NCI-H1436 treated with DMSO at 0.1 percent for 48 hours (cell line): ENCODE measurements at places on chromosomes 2 and 18.

DNA sequence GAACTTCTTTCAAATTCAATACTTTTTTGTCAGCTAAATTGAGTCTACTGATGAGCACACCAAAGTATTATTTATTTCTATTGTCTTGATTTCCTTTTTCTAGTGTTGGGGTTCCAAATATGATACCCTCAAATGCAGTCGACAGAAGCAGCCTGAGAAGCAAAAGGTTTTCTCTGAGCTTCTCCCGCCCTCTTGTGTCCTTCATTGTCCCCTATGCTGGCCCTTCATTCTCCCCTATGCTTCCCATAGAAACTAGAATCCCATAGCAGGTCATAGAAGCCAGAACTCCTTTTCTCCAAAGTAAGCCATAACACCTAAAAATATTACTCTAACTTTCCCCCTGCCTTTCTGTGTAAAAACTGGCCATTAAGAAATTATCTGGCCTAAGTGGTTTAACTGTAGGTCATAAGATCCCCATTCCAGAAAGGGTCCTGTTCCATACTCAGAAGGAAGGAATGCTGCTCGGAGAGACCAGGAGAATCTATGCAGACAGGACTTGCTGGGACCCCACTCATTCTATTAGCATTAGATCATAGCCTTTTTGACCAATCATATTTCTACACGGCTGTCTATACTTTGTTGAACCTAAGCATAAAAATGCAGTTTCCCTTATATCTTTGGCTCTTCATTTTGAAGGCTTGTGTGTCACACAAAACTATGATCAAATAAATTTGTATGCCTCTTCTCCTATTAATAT is 764.6 kb upstream of the PKDCC start:
- no peak for DNase-seq

DNA sequence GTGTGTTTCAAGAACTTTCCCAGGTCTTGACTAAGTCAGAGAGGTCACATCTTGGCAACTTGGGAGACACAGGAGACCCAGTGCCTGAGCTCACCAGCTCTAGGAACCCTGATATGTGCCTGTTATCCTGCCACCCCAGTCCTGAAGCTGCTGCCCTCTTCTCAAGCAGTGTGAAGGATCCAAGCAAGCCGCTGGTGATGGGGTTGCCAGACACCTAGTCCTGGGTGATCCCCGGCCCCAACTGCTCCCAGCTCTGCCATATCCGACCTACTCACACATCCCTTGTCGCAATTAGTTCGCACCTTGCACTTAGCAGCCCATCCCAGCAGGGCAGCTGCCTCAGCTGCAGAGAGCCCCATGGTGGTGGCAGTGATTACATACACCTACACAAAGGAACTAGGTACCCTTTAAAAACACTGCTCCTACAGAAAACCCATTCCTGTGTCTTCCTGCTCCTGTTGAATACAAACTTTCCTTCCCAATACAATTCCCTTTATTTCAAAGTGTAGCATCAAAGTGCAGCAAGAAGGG is 247.2 kb upstream of the RAB12 start:
- no peak for DNase-seq

DNA sequence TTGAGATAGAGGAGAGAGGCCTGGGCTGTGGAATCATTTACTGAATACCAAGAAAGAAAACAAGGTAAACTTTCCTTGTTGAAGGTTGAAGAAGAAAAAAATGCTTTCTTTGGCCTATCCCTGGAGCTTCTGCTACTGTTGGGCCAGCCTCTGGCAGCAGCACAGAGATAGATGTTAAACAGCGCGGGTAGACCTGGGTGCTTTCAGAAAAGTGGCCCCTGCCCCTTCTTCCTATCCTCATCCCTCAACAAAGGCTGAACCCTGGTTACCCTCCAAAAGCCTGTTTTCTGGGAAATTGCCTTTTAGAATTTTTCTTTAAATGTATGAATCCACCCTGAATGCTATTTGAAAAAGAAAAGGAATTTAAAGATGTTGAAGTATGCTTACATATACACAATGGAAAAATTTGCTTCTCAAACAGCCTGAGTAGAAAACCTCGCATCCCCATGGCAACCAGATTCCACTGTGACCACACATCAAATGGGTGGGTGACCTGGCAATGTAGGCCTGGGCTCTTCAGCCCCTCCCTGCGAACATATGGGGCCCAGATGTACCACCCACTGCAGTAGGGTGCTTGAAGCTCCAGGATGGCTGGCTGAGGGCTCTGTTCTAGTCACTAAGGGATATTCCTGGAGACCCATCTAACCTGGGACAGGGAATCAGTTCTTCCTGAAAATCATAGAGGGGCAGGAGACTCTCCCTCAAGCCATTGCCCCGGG is 23.4 kb upstream of the CHRNA1 start:
- DNase-seq = no peak

DNA sequence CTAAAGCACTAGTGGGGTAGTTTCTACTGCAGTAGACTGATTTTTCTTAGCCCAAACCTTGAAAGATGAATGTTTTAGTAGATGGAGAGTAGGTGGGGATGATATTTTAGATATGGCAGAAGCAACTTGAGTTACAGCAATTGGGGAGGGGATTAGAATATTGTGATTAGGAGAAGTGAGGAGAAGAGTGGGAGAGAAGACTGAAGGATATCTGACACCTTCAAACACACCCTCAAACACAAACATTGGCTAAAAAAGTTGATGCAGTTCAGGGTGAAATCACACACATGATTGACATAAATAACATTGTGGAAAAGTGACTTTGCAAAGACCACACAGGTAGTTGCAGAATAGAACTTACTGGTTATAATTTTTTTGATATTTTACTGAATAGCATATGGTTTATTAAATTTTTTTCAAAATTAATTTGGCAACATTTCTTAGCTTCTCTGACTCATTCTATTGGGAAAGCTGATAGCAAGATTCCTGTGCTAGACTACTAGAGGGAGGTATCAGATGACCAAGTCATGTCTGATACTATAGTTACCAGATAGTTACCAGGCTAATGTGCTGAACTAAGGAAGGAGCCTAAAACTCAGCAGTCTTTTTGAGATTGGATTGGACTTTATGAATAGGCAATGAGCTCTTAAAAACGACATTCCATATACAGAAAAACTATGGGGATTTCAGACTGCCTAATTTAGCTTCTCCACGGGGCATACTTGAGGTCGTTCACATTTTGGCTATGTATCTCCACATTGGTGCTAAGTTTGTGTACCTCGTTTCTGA is 73.0 kb downstream of the ACTR3 start:
- no peak for DNase-seq

DNA sequence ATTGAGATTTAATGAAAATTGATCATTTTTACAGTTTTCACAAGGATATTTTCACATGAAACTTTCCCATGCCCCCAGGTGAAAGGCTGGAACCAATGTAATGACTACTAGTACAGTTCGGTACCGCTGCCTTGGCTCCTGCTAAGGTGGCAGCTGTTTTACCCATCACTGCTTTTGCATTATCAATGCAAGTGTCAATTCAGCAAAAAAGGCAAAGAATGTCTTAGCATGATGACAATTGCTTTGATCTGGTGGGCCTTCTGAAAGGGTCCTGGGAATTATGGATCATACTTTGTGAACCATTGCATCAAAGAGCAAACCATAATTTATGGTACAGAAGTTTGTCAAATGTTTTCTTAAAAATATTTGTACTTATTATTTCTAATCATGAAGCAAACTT is 107.2 kb downstream of the KYNU start:
- DNase-seq = no peak

DNA sequence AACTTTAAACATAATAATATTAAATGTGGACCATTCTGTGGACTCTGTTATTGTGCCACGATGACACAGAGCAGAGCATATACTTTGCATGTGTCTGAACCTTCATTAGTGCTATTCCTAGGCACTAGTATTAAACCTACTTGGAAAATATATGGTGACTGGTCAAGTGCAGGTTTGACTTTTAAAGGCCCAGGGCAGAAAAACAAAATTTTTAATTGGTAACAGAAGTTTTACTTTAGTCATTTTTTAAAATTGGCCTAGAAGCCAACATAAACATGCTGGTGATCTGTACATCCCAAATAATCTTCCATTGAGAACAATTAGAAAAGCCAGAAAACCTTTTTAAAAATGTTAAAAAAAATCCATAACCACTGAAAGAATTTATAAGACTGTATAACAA is 16.6 kb downstream of the LDAH start:
- no peak for DNase-seq

GRCh38 chr2:79920512-79921076 is 384.0 kb downstream of the LRRTM1 start:
- no peak for DNase-seq

DNA sequence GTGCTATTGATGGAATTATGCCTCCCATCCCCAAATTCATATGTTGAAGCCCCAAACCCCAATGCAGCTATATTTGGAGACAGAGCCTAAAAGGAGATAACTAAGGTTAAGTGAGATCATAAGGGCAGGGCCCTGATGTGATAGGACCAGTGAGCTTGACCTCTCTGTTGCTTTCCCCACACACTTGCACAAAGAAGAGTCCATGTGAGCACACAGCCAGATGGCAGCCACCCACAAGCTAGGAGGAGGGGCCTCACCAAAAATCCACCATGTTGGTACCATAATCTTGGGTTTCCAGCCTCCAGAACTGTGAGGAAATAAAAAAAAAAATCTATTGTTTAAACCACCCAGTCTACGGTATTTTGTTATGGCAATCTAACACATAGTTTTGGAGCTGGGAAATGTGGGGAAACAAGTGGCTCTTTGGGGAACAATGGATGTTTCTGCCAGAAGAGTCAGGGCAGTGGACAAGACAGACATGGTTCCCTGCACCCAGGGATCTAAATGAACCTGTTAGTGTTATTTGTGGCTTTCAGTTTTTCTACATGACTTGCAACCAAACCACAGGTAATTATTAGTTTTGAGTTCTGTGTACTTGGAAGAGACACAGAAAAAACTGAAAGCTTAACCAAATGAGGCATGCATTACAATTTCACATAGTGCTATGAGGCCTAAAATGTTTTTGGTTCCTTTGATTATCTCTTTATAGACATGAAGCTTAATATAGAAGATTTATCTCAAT is 259.1 kb downstream of the LTBP1 start:
- no peak for DNase-seq
